ENCODE measurements at places on chromosomes 12 and 14. TPM values are rescaled to one million over a fixed set of nuclear protein-coding genes. Genes with fewer than 3 reads are reported as not detected.

- no peak overlapping the region for H3K27ac ChIP-seq
- no peak for DNase-seq
- H3K4me3 ChIP-seq: no peak overlapping the region
- no peaks in the 10 kb centered on the region for H3K36me3 ChIP-seq
- H3K27me3 ChIP-seq: no peaks in the 10 kb centered on the region
These were observed 219.4 kb downstream of the FOXN3 start for GRCh38 chr14:89197623-89198022.

DNA sequence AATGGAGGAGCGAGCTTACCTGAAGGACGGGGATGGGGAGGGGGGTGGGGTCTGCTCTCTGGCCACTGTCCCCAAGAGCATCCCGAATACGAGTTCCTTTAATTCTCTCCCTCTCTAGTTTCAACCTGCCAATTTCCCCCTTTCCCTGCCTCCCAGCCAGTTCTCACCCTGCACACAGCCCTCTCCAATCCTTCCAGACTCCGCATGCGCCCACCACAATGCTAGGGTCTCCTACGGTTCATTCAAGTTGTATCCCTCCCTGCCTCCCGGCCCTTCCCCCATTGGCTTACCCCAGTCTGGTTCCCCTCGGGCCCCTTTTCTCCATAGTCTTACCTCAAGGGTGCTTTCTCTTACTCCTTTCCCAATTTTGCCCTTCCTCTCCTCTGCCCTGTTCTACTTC, 708 bp upstream of the IGFBP6 start:
- no peak for DNase-seq
- no peak overlapping the region for H3K4me3 ChIP-seq
- peaks cover 34% of the 10 kb centered on the region for H3K4me1 ChIP-seq

GRCh38 chr14:45144658-45145057, 8.9 kb downstream of the FANCM start:
- no peaks in the 10 kb centered on the region for H3K36me3 ChIP-seq
- H3K27me3 ChIP-seq: no peaks in the 10 kb centered on the region
- H3K4me1 ChIP-seq: no peaks in the 10 kb centered on the region
- no peak overlapping the region for H3K27ac ChIP-seq
- no peak for DNase-seq
- no peak overlapping the region for H3K4me3 ChIP-seq

GRCh38 chr12:132321321-132322118, 7.9 kb downstream of the GALNT9 start:
- H3K27me3 ChIP-seq: no peaks in the 10 kb centered on the region
- DNase-seq: no peak
- no peak overlapping the region for H3K27ac ChIP-seq
- no peaks in the 10 kb centered on the region for H3K36me3 ChIP-seq
- peaks cover 18% of the 10 kb centered on the region for H3K4me1 ChIP-seq
- H3K4me3 ChIP-seq: no peak overlapping the region

- no peaks in the 10 kb centered on the region for H3K27me3 ChIP-seq
- DNase-seq: no peak
- H3K36me3 ChIP-seq: no peaks in the 10 kb centered on the region
- H3K4me1 ChIP-seq: no peaks in the 10 kb centered on the region
- H3K27ac ChIP-seq: no peak overlapping the region
These were observed 23.1 kb upstream of the WDR20 start for GRCh38 chr14:102116361-102117180.

DNA sequence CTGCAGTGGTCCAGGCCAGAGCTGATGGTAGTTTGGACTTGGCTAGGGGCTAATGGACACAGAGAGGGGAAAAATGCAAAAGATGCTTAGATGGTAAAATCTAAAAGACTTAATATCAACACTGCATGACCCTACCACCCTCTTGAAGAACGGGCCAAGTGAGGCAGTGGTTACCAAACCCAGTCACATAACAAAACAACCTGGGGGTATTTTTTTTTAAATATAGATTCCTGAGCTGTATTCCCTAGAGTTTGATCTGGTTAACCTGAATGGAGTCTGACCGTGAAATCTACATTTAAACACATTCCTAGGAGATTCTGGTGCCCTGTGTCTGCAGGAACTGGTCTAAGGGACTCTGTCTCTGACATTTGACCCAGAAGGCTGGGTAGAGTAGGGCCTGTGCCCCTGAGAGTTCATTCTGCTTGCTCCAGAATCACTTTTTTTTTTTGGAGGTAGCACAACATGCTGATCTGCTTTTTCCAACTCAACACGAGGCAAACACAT, 15.7 kb downstream of the ABHD4 start:
- peaks cover 27% of the 10 kb centered on the region for H3K36me3 ChIP-seq
- H3K4me3 ChIP-seq: no peak overlapping the region
- no peaks in the 10 kb centered on the region for H3K27me3 ChIP-seq
- DNase-seq: peak; percentile 20
- H3K4me1 ChIP-seq: peaks cover 13% of the 10 kb centered on the region

DNA sequence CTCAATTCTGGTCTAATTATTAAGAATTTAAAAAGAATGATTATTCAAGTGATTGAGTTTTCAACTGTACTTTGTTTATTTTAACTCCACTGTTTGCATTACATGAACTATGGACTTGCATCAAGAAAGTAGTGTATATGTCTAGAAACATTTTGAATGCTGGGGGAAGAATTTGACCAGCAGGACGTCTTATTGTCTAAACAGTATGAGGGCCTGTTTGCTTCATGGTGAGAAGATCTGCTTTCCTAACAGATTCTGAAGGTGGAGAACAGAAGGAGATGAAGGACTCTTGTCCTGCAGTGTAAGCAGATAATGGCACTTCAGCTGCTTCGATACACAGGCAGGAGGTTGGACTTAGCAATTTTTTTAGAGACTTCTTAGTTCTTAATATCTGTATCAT, 176.0 kb downstream of the DACT1 start:
- H3K4me3 ChIP-seq: no peak overlapping the region
- H3K27ac ChIP-seq: no peak overlapping the region
- H3K27me3 ChIP-seq: no peaks in the 10 kb centered on the region

GRCh38 chr12:76069339-76069738, 15.1 kb downstream of the NAP1L1 start:
- DNase-seq: no peak
- peaks cover 3% of the 10 kb centered on the region for H3K4me1 ChIP-seq
- H3K27me3 ChIP-seq: no peaks in the 10 kb centered on the region
- no peak overlapping the region for H3K27ac ChIP-seq
- H3K4me3 ChIP-seq: no peak overlapping the region
- H3K36me3 ChIP-seq: no peaks in the 10 kb centered on the region

PRH2 gene
- total RNA-seq: not detected

TSHR gene
- 593 TPM for total RNA-seq

KCTD10 gene
- 149 TPM for total RNA-seq

KRT3 gene
- total RNA-seq: not detected

Data from thyroid gland (tissue), 4 donors.